ENCODE measurements at places on chromosomes 6 and 20.

GRCh38 chr20:45910670-45911485 lies 1.1 kb downstream of the PLTP start:
- DNase-seq: peak; percentile 100

GRCh38 chr20:62149532-62150309 lies 6.2 kb downstream of the SS18L1 start:
- DNase-seq: no peak

DNA sequence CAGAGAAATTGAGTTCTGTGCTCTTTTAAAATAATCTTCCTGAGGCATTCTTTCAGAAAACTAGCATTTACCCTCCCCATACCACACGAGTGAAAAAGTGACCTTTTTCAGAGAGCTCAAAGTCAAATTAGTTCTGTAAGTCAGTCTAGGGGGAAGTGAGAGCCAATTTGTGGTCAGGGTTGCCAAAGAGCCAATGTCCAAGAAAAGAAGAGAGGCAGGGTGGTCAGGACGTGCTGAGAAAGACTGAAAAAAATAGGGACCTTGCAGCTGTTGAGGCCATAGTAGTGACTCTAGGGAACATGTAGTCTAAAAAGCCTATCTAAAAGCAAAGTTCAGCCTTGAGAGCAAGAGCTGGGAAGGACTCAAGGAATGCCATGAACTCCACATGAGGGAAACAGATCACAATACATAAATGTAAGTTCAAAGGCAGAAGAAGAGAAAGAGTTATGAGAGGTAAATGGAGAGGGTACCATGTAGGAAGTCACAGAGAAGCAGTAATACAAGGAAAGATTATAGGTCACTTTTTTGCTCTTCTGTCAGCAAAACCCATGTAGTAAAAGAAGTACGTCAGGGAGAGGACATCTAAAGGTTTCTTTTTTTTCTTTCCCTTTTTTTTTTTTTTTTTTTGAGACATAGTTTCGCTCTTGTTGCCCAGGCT lies 565.1 kb upstream of the FLRT3 start:
- DNase-seq: no peak

DNA sequence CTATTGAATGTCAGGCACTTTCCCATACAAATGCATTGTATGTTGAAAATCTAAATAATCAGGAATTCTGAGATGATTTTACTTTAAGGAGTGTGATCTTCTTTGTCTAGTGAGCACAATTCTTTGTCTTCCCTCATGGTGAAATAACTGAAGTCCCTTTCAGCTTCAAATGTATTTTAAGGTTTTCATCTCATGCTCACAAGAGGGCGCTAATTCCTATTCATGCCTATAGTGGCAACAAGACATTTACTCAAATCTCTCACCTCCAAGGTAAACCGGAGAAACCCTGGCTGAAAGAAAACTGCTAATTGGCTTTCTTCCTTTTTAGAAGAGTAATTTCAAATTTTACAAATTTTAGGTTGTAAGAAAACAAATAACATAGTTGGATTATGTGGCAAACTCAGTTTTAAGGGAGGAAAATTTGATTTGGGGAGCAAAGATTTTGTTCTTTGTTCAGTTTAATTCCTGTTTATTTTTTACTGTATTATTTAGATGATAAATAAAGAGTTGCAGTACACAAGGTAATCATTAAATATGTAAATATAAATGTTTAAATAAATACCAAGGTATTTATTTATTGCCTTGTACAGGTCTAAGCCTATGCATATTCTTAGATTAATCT lies 69.1 kb downstream of the SLC35F1 start:
- DNase-seq: peak; percentile 82

- peak; percentile 79 for DNase-seq
Measured at GRCh38 chr6:5766260-5766659, 240.5 kb downstream of the NRN1 start.

Data from NCI-H82 (cell line).